Kidney (tissue), 22 donors: ENCODE measurements at places on chromosomes 3 and 15. TPM values are rescaled to one million over a fixed set of nuclear protein-coding genes. Genes with fewer than 3 reads are reported as not detected.

GRK7 gene
- not detected for total RNA-seq

RARB gene
- total RNA-seq, result 14.7 TPM

NOX5 gene
- total RNA-seq, result 0.60 TPM

ISLR gene
- total RNA-seq, result 30.2 TPM

DLL4 gene
- total RNA-seq, result 9.4 TPM

SNX22 gene
- total RNA-seq, result 4.6 TPM

GOLGA8A gene
- total RNA-seq, result 36.1 TPM

NAALADL2 gene
- 20.2 TPM for total RNA-seq

GPR62 gene
- 0.09 TPM for total RNA-seq

MITF gene
- total RNA-seq, result 52.6 TPM

ADAMTS9 gene
- total RNA-seq, result 117 TPM

GP5 gene
- total RNA-seq, result 0.22 TPM

CAMK2N2 gene
- 0.31 TPM for total RNA-seq

GHSR gene
- not detected for total RNA-seq

TMEM158 gene
- 5.1 TPM for total RNA-seq

ZNF710 gene
- total RNA-seq, result 17.0 TPM

ANKUB1 gene
- total RNA-seq, result not detected

CHRNA7 gene
- 1.6 TPM for total RNA-seq

ZKSCAN7 gene
- total RNA-seq, result 7.9 TPM

FEZF2 gene
- not detected for total RNA-seq
